ENCODE measurements at places on chromosomes 2 and 18. TPM values are rescaled to one million over a fixed set of nuclear protein-coding genes. Genes with fewer than 3 reads are reported as not detected.

TEX44 gene
- not detected for polyA plus RNA-seq

RIT2 gene
- polyA plus RNA-seq: not detected

CYP27C1 gene
- polyA plus RNA-seq: 0.08 TPM

MRPS5 gene
- polyA plus RNA-seq: 48.4 TPM

DSG4 gene
- not detected for polyA plus RNA-seq

GCG gene
- 258 TPM for polyA plus RNA-seq

RAB12 gene
- polyA plus RNA-seq: 8.5 TPM

ICOS gene
- polyA plus RNA-seq: 0.33 TPM

OR6B2 gene
- polyA plus RNA-seq: not detected

KCNIP3 gene
- polyA plus RNA-seq: 5.1 TPM

HPCAL1 gene
- 30.0 TPM for polyA plus RNA-seq

All from adipose tissue (tissue), 3 donors.